ENCODE measurements at places on chromosomes 1 and 21.
A peak's percentile ranks its signal among the peaks of the same experiment; 100 is the strongest.

DNA sequence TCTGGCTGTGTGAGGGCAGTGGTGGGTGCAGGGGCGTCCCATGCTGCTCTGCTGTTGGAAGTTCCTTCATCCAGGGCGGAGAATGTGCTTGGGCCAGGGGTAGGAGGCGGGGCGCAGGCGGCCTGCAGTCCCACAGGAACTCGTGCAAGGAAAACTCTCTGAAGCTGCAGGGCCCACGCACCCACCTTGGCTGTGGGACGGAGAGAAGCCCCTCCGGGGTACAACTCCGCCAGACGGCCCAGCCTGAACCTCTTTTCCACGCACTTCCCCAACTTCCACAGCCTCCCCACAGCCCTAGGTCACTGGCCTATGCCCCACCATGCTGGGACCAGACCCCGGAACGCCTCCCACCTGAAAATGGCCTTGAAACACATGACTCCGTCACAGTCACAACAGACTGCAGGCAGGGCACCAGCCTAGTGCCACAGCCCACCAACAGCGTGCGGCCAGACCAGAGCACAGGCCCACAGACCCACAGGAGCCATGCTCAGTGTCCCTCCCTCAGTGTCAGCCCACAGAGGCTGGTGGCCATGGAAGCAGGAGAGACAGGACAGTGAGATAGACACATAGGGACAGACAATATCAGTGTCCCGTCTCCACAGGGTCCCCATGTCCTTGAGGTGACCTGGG is 47.8 kb downstream of the WNT9A start:
- DNase-seq, result no peak

DNA sequence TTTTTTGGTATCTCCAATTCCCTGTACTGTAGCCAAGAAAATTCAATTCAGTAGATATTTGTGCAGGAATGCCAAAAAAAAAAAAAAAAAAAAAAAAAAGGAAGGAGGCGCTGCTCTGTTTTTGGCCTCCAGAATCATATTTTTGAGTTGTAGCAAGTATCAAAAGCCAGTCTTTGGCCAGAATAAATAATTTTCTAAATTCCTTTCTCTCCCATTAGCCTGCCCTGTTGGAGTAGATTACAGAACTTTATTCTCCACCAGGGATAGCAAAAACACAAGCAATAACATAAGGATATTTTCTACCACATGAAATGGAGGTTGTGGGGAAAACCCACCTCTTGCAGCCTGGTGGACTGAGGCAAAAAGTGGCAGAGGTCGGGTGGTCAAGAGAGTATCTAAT is 2.4 kb upstream of the CYP4X1 start:
- no peak for DNase-seq

- no peak for DNase-seq
Observed at GRCh38 chr1:30955448-30956015, 47.0 kb upstream of the SDC3 start.

DNA sequence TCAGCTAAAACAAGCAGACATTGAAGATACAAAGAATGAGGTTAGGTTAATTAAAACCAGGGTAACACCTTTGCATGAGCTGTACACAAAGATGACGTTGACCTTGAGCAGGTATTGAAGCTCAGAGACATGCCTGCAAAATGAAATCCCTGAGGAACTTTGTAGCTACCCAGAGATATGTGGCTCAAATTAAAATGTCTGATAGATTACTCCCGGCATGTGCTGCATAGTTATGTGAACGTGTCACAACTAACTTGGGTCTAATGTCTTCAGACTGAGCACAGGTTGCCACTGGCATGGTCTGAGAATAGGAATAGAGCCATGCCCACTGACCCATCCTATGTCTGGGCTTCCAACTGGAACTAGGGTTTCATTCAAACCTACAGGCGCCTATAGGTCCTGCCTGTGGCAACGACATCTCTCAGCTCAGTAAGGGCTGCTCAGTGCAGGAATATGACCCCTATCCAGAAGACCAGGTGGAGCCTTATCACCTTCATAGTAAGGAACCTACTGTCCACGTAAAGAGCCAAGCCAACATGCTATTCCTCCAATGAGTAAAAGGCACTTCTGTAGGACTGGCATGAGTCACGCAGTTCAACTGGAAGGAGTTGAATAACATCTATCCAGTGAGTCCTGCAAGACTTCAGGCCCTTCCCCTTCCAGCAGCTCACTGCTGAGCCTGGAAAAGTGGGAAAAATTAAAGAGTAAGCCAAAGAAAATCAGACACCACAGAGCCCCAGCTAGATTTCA is 60.7 kb downstream of the PRKAB2 start:
- DNase-seq, result no peak

DNA sequence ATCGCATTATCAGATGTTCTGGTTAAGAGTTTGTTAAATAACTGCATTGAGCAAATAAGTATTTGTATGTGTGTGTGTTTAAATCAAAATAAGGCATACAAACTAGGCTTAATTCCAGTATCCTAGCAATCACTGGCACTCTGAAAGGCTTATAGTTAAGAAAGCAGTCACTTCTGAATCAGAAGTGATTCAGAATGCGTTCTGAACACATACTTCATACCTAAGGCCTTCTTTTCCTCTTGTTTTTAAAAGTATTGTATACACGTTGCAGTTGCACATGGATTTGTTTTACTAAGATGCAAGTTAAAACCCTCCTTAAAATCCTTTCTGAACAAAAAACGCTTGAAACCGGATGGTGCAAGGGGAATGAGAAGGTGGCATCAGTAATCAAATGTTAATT is 238.4 kb upstream of the DMRTA2 start:
- DNase-seq, result no peak

DNA sequence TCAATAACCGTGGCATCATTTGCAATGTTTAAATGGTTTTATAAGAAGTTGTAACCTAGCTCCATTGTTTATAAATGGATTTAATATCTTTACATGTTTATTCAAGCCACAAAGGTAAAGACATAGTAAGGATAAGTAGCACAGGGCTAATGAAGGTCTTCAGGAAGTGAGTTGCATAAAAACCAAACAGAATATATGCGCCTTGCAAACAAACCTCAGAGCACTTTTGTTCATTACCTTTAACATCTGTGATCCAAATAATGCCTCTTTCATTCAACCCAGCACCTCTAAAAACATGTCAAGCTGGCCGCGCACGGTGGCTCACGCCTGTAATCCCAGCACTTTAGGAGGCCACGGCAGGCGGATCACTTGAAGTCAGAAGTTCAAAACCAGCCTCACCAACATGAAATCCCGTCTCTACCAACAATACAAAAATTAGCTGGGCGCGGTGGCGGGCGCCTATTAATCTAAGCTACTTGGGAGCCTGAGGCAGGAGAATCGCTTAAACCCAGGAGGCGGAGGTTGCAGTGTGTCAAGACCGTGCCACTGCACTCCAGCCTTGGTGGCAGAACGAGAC is 25.3 kb downstream of the BRINP3 start:
- DNase-seq, result no peak

GRCh38 chr1:67824766-67825165 is 8.5 kb downstream of the GNG12 start:
- DNase-seq, result no peak

- no peak for DNase-seq
Observed at GRCh38 chr1:29002792-29003191, 88.4 kb downstream of the EPB41 start.

DNA sequence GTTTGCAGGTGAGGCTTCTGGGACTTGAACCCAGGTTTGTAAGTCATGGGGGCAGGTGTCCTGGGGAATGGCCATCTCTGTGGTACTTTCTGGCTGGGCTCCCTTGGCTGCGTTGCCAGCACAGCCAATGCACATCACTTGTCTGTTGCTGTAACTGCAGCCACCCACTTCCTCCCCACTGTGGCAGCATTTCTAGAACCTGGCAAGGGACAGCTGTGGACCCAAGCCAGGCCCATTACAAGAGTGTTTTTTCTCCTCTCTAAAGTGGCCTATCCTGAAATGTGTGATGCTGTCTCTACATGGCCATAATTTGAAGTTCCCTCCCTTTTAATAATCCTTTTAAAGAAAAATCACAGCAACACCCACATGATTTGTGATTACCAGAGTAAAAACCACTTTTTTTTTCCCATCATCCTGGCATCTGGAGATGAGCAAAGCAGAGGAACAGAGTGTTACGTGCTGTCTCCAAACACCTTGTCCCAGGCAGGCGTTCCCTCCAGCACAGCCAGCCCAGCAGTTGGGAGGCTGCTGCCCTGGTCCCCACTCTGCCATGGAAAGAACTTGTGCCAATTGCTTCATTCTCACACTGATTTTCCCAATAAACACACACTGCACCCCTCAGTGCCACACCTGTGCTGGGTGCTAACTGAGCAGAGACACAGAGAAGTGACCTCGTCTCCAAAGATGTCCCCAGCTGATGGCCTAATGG is 360.6 kb upstream of the USP24 start:
- DNase-seq, result no peak

- DNase-seq, result no peak
Observed at GRCh38 chr1:220271706-220272046, 577 bp downstream of the RAB3GAP2 start.

GRCh38 chr1:28577738-28578536 is 14.1 kb upstream of the RAB42 start:
- DNase-seq, result no peak

GRCh38 chr1:164558461-164559341 is at the start of gene PBX1:
Gene PBX1 (plus strand): TSS chr1:164559184.
- DNase-seq, result peak; percentile 95

- DNase-seq, result no peak
Observed at GRCh38 chr21:36454093-36454531, 25.8 kb downstream of the CLDN14 start.

- peak; percentile 65 for DNase-seq
Observed at GRCh38 chr1:100459358-100460114, 78.4 kb upstream of the GPR88 start.

DNA sequence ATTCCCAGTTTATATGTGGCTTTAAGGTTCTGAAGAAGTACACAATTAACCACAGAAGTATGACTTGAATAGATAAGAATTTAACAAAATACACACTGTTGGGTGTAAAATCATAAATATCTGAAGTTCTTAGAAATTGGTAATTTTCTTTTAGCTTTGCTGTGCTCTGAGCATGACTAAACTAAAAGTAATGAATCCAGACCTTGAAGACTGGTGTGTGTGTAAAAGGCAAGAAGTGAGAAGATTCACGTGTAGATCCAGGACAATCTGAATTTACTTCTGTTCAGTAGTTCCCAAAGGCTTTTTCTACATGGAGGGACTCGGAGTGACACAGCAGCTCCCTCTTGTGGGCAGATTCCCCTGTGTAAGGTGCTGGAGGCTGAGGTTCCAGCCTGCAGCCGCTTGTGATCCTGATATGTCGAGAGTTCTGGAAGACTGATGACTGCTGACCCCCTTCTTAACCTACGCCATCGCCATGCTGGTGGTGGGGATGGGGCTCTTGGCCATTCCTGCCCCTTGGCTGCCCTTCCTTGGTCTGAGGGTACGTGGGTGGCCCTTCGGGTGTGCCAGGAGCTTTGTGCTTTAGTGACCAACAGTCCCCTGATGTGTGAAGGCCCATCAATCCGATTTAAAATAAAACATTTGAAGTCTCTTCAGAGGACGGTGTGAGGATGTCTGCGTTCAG is 62.7 kb downstream of the ADARB1 start:
- peak; percentile 84 for DNase-seq

DNA sequence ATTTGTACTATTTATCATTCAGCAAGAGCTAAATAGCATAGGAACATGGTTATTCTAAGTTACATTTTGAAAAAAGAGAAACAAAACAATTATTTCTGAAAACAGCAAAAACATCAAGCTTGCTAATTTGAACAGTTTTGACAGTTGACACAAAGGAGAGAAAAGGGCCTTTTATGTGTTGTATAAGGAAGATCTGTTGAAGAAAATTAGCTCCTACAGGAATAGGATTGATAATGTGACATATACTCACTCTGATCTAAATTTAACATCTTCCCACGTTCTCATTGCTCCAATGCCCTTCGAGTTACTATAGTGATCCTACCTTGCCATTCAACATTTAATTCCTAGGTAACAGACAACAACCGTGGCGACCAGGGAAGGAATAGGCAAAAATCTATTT is 61.4 kb upstream of the BTG3 start:
- no peak for DNase-seq

DNA sequence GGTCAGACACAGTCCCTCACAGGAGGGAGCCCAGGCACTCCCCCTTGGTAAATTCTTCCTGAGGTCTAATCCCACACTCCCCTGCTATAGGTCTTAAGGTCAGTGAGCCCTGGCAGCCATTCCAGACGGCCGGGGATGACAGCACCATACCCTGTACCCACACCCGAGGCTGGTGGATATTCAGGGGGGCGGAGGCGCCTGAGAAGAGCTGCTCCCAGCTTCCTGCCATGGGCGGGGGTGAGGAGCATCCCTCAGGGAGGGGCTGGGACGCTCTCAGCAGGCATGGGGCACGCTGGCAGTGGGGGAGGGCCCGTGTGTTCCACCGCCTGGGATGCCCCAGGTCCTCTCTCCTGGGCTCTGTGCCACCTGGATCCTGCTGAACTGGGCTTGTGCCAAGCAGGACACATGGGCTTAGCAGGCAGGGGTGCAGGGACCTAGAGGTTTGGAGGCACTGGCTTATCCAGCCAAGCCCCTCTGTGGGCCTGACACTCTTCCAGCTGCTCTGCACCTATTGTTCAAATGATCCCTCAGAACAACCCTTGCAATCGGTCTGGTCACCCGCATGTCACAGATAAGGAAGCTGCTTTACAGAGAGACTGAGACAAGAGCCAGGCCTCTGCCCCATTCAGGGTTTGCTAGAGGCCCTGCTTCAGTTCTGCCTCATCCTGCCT is 5.7 kb upstream of the ADGRB2 start:
- DNase-seq, result no peak
